ENCODE measurements at places on chromosomes 6 and 20.

GRCh38 chr6:148423601-148424270 is 81.1 kb downstream of the SASH1 start:
- DNase-seq, result no peak

DNA sequence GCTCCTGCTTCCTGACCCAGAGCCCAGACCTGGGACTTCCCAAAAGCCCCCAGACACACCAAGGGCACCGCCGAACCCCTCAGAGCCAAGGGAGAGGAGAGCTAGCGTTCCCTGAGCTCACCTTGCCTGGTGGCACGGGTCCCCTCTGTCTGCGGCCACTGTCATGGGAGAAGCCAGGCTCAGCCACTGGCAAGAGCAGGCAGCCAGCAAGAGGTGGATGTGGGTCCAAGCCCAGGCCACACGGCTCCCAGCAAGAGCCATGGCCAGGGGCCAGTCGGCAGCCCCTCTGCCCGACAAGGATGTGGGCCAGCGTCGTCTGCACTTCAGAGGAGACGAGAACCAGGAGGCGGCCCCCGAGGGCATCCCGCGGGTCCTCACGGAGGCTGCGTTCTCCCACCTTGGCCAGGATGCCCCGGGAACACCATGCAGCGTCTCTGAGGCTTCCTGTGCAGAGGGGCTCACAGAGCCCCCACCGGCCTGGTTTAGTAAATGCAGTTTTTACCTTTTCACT is 2.2 kb upstream of the PPDPF start:
- DNase-seq, result no peak

DNA sequence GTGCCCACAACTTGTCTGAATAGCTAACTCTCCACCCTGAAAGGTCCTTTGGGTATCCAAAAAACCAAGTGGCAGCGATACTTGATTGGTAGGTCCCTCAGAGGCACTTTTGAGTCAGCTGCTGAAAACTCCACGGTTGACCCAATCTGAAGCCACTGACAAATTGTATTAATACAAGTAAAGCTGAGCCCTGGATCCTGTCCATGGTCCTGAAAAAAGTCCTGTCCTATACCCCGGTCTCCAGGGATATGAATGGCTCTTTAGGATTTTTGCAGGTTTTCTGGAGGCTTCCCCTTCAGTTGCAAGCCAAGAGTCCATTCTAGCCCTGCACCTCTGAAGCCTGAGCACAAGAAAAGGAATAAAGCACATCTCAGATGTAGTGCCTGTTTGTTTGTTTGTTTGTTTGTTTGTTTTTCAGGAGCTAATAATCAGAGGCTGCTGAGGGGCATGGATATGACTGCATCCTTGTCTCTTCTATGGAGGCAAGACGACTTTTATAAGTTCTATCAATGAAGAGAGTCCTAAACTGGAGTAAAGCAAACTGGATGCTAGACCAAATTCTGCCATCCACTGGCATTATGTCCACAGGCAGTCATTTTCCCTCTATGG is 1.7 kb upstream of the SLC12A5 start:
- DNase-seq, result no peak

GRCh38 chr6:288866-289265 is 3.4 kb upstream of the DUSP22 start:
- DNase-seq, result no peak

DNA sequence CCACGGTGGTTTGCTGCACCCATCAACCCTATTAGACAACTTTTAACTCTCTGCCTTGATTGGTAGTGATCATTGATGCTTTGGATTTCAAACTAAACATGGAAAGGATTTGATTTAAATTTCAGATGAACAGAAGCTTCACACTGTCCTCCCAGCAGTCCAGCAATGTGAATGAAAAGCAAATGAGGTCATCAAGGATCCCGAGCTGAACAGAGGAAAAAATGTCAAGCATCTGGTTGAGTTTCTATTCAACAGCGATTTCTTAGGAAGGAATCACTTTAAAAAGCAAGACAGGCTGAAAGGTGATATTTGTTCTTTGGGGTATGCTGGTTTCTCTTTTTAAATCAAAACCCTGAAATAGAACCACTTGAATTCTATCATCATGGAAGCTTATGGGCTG is 10.6 kb upstream of the SAMD3 start:
- DNase-seq, result no peak

GRCh38 chr6:130063806-130064205 is 45.4 kb downstream of the L3MBTL3 start:
- no peak for DNase-seq

GRCh38 chr6:10395704-10396546 is 18.9 kb downstream of the TFAP2A start:
- DNase-seq, result no peak

- DNase-seq, result no peak
Observed at GRCh38 chr6:11233673-11234573, 1.5 kb upstream of the NEDD9 start.

GRCh38 chr6:26552205-26552604 is 14.0 kb downstream of the HMGN4 start:
- DNase-seq, result no peak

GRCh38 chr20:57664476-57664875 is 44.2 kb upstream of the ZBP1 start:
- no peak for DNase-seq

DNA sequence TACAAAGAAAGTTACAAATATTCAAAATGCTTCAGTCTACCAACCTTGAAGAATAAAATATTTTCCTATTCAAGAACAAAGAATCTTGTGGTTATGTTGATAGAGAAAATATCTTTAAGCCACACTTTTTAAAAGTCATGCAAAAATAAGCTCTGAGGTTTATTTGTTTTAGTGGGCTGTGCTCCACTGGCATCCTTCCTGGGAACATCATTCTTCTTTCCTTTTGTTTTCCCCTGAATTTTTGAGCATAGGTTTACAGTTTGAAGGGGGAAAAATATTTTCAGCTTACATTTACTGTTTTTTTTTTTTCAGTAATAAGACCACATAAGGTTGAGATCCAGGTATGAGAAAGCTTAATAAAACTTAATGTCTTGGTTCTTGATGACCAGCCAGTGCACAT is 72.0 kb upstream of the BACH2 start:
- DNase-seq, result no peak

- DNase-seq, result no peak
Observed at GRCh38 chr6:12548526-12548925, 168.0 kb upstream of the PHACTR1 start.

DNA sequence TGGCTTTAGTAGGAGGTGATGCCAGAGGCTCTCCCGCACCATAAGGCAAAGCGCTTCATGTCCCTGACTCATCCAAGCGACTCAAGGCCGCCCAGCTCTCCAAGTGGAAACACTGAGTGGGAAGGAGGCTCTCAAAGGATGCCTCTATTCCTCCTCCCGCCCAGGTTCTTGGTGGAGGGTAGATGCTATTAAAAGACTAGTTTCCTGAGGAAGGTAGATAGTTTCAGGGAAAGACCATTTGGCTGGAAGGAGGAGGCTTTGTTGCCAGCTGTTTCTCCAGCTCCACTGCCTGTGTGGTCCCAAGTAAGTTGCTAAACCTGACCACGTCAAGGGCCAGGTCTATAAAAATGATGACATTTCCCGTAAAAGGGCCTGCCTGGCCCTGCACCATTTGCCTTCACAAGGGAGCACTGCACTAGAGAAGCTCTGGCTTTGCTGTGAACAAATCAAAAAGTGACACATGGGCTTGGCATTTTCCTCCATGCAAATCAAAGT is 48.2 kb downstream of the GMDS start:
- DNase-seq, result no peak

GRCh38 chr20:6295127-6295866 is 172.5 kb upstream of the FERMT1 start:
- DNase-seq, result no peak
